ENCODE measurements at places on chromosomes 4 and X.

- DNase-seq = no peak
Measured at GRCh38 chrX:14903891-14904290, 30.7 kb downstream of the MOSPD2 start.

DNA sequence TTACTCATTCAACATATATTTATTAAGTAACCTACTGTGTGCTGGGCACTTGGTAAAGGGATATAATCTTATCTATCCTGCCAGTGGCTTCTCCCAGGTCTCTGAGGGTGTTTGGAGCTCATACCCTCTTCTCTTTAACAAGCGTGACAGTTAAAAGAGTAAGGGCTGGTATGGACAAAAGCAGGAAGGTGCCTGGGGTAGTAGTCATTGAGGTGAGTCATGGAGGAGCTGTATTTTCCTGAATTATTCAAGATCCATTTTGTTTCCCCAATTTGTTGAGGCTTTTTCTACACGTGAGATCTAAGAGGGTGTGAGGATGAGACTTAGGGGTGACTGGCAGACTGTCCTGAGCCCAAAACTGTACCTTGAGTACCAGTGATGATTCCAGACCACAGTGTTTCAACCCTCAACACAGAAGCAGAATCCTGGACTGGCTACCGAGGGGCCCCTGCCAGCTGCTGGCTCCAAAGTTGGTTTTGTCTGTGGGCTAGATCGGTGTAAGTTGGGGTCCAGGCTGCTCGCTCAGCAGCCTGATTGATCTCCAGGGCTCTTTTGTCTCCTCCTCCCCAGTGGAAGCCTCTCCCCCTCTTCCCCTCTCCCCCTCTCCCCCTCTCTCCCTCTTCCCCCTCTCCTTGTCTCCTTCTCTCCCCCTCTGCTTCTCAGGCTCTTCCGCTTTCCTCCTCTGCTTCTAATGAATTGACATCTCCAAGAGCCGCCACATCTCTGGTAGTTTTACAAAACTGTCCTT is at the start of gene DRP2:
TSS of gene DRP2 (plus strand) at position 671 of the 748 bp plus-strand sequence. CDS start 11,862 bp downstream, outside the sequence.
- no peak for DNase-seq

GRCh38 chr4:74367656-74368290 is 2.8 kb downstream of the EREG start:
- DNase-seq = no peak

DNA sequence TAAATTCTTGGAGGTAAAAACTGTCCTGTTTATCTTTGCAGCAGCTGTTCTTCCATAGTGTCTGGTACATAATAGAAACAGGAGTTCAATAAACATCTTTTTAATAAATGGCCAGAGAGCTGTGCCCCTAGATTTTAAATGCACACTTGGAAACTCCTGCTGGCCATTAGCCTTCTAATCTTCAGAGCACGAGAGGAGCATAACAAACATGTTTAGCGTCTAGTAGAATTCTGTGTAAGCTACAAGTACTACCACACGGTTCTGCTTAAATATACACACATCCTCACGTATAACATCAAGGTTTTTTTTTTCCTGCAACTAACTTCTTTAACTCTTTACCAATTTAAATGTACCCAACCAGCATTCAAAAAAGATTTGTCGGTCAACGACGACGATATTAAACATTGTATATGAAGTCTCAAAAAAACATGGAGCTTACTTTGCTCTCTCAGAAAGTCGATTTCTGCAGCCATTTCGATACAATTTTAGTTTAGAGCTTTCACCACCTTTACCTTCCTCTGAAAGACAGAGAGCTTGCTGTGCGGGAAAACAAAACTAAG is 628 bp downstream of the SCLT1 start:
- DNase-seq = no peak

DNA sequence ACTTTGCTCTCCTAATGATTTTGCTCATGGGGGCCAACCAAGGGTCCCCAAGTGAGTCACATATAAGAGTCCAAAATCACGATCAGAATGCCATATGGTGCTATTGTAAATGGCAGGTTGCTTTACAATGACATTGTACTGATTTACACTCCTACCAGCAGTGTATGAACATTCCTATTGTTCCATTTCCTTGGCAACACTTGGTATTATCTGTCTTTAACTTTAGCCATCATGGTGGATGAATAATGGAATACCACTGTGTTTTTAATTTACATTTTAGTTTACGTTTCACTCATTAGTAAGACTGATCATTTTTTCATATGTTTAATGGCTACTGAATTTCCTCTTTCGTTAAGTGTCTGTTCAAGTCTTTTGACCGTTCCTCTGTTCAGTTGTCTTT is 96.5 kb downstream of the NYX start:
- DNase-seq = no peak

DNA sequence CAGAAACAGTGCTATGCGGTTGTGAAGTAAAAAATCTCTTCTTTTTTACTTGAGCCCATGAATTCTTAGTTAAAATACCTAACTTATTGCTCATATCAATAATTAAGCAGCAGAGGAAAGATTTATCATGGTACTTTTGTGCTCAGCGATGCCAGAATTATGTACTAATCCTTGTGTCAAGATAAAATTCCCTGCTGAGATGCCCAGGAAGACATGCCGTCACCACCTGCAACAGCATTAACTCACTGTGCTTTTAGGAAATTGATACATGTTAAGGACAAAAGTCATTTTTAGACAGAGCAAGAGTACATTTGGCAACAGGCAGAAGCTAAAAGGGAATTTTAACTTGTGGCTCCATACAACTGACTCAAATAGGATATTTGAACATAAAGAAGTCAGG is 138.9 kb downstream of the NPNT start:
- no peak for DNase-seq

DNA sequence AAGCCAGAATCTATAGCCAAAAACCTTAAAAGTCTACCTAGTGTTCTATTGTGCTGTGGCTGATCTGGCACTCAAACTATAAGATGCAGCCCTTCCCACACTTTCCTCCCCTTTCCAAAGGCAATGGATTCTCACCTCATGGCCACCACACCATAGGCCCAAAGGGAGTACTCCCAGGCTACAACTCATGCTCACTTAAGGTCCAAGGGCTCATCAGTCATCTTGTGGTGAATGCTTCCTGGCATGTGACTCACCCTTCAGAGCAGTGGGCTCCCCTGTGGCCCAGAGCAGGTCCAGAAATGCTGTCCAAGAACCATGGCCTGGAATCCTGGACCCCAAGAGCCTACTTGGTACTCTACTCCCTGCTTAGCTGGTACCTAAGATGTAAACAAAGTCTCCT is 181.0 kb downstream of the CHRDL1 start:
- no peak for DNase-seq

GRCh38 chr4:36290641-36291040 is 9.2 kb downstream of the DTHD1 start:
- no peak for DNase-seq

- DNase-seq = no peak
Measured at GRCh38 chr4:98204236-98204553, 57.0 kb upstream of the RAP1GDS1 start.

GRCh38 chrX:138925330-138925729 is 213.8 kb upstream of the FGF13 start:
- no peak for DNase-seq

- no peak for DNase-seq
Measured at GRCh38 chr4:149708513-149709130, 107.0 kb downstream of the IQCM start.

- no peak for DNase-seq
Measured at GRCh38 chrX:45400027-45400779, 199.5 kb upstream of the DIPK2B start.

GRCh38 chr4:146338512-146338911 is 124.2 kb downstream of the REELD1 start:
- no peak for DNase-seq

DNA sequence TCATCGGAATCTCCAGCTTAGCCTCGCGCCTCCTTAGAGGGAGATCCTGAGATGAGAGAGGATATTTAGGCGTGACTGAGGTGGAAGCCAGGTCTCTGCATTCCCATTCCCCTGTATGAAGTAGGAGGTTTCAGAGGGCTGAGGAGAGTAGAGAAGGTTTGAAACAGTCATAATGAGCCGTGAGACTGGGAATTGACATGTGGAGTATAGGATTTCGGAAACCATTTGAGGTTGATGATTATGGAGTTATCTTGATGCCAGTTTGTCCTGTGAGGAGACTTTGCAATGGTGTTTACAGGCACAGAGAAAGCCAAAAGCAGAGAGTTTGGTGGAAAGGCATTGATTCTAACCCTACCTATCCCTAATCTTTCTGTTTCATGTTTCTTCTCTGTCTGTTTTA is 2.0 kb downstream of the CHST7 start:
- DNase-seq = no peak

- DNase-seq = no peak
Measured at GRCh38 chr4:7326693-7327340, 107.9 kb downstream of the PSAPL1 start.

DNA sequence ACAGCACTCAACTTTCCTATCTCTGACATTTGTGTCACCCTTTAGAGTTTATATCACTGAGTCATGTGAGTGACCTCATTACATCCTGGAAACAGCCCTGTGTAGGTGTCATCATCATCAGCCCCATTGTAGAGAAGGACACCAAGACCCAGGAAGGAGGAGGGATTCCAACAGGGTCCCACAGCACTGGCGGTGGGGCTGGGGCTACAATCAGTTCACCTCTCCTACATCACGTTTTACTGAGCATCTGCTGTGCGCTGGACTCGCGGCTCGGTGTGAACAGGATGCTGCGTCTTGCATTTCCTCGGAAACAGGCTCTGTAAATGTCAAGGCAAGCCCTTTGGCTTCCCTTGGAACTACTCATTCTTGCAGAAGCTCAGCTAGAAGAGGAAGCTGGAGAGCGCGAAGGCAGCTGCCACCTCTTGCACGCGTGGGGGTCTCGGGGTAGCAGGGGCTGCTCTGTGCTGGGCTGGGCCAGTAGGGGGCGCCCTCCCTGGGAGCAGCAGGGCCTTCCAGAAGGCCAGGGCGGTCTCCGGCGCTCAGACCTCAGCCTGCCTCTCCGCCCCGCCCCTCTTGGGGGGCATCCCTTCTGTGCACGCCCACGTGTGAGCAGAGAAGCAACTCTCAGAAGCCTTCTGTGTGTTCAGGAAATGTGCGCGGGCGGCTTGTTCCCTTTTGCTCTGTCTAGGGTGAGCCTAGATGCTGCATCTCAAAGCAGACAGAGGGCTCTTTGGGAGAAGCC is 29.0 kb downstream of the REELD1 start:
- no peak for DNase-seq

DNA sequence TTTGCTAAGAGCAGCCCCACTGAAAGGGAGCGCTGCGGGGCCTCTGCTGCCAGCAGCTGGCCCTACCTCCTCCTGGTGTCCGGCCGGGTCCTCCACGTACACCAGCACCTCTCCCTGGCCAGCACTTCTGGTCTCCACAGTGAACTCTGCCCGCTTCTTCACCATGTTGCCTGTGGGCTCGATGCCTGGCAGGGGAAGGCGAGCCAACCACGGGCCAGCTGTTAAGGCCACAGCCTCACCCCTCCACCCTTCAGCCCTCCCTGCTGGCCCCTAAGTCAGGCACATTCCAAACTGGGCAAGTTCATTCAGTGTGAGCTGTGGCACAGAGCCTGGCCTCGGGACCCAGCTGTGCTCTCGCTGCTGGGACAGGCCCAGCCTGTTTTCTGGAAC is 7.8 kb downstream of the FLNA start:
- no peak for DNase-seq

DNA sequence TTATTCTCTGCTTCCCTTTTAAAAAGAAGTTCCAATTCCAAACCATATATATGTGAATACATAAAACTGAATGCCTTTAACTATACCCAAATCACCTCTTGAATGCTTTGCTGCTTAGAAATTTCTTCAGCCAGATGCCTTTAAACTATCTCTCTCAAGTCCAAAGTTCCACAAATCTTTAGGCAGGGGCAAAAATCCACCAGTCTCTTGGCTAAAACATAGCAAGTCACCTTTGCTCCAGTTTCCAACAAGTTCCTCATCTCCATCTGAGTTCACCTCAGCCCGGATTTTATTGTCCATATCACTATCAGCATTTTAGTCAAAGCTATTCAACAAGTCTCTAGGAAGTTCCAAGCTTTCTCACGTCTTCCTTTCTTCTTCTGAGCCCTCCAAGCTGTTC is 49.8 kb downstream of the SULT1B1 start:
- no peak for DNase-seq

- no peak for DNase-seq
Measured at GRCh38 chrX:21863241-21863640, 7.5 kb downstream of the YY2 start.

DNA sequence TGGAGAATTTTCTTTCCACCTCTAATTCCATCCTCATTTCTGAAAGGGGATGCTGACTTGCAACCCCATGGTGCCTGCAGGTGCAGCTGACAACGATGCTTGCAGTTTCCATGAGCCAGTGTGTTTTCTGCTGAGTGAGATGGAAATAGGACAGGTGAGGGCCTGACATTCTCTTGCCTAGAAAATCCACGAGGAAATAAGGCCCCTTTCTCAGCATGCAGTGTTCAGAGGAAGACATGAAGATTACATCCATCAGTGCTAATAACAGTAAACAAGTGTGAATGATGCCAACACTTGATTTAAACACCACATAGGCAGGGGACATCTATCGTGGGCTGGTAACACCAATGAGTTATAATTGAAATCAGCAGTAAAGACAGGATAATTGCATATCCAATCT is 237.3 kb downstream of the NLGN4X start:
- no peak for DNase-seq

DNA sequence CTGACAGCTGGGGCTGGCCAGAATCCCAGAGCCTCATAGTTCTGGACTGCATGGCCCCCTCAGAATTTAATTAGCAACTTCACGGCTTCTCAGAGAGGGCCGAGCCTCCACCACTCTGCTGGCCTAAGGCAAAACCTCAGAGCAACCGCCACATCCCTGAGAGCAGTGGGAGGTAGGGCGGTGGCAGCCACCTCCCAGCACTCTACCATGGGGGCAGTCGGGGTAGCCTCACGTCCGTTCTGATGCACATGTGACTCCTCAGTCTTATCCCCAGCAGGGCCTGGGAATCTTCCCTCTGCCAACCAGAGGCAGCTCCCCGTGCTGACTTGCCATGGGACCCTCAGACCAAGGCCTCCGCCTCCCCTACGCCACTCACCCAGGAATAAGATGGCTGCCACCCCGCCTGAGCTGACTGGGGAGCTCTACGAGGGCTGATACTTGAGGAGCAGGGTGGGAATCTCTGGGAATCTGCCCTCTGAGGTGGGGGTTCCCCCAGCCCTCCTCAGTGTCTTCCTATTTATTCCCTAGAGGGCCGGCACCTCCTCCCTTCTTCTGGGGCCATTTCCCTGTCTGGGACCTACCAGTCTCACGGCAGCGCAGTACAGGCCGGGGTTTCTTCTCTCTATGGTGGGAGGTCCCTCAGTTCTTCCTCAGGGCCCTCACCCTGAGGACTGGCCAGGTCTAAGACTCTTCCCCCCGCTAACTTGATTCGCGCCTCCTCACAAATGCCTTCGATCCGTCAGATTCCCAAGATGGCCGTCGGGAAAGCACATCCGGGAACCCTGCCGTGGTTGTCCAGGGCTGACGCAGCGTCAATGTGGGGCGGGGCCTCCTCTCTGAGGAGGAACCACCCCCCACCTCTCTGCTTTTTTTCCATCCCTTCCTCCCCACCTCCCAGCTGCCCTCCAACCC is at the start of gene MAGEC2:
TSS of gene MAGEC2 (minus strand) at position 769 of the 912 bp plus-strand sequence. CDS start 1,303 bp downstream, outside the sequence.
- no peak for DNase-seq

DNA sequence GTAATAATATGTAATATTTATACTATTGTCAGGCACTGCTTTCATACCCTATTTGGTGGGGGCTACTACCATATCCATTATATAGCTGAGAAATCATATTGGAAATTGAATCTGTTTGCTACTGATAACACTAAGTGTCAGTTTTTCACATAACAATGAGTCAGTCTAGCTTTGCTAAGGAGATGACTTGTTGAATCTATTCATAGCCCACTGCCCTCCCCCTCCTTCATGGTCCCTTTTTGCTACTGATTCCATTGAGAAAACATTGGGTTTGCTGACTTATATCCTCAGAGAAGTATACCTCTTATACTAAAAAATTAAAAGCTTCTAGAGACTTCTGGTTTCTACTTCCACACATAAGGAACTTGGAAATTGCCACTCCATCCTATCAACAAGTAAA is 1898.4 kb downstream of the STIM2 start:
- no peak for DNase-seq
